CD4-positive, alpha-beta T cell treated with Interleukin-4 for 4 hours (primary cell): ENCODE measurements at places on chromosomes 12 and 14.

DNA sequence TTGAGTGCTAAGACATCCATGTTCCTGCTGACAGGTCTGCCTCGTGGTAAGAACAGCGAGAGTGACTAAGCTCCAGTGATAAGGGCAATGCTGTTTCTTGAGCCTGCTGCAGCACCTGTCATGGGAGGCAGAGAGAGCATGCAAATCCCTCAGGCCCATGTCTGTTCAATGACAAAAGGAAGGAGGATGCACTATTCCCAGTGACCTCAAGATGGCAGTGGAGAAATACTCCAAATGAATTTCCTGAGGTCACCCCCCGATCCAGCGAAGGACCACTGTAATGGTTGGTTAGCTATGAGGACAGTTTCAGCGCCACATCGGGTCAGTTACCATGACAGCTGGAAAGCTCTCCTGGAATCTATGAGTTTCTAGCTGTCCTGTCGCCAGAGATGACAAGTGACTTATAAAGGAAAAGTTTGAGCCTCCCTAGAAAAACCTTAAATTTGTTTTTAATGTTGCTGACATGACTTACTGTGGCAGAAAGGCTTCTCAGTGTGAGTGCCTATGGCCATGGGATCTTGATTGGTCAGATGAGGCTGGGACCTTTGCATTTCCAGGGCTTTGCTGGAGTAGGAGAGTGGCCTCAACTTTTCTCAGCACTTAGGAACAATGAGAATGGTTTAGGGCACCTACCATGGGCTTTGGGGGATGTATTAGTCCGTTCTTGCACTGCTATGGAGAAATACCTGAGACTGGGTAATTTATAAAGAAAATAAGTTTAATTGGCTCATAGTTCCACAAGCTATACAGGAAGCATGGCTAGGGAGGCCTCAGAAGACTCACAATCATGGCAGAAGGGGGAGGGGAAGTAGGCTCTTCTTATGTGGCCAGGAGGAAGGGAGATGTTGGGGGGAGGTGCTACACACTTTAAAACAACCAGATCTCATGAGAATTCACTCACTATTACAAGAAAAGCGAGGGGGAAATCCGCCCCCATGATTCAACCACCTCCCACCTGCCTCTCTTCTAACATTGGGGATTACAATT, 88.0 kb upstream of the TMEM260 start:
- DNase-seq: peak; percentile 37

DNA sequence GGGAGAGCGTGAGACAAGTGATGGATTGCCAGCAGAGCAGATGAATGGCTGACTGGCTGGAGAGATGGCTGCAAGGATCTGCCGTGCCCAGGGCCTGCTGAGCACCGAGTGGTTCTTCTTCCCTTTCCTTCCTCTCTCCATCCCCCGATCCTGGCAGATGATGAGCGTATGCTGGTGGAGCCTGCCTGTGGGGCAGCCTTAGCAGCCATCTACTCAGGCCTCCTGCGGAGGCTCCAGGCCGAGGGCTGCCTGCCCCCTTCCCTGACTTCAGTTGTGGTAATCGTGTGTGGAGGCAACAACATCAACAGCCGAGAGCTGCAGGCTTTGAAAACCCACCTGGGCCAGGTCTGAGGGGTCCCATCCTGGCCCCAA, 15.5 kb downstream of the SDSL start:
- no peak for DNase-seq

GRCh38 chr12:118164798-118165486, 29.0 kb downstream of the PEBP1 start:
- no peak for DNase-seq

- no peak for DNase-seq
These were observed 259.6 kb upstream of the RGS6 start for GRCh38 chr14:71672596-71672995.

- no peak for DNase-seq
These were observed 42.5 kb upstream of the C14orf180 start for GRCh38 chr14:104536942-104537612.

DNA sequence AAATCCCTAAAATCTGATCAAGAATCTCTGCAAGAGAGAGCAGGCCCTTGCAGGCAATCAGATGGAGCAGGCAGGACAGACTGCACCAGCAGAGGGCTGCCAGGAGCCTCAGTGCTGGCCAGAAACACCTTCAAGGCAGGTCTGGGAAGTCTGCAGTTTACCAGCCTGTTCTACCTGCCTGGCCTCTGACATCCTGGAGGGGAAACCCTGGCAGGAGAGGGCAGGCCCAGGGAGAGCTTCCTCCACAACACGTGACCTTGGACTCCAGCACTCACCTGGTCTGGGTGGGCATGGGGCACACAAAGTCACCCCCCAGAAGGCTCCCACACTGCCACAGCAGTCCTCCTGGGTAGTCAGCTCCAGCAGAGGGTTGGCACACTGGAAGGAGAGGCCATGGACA, 56.0 kb downstream of the ISCA2 start:
- no peak for DNase-seq

DNA sequence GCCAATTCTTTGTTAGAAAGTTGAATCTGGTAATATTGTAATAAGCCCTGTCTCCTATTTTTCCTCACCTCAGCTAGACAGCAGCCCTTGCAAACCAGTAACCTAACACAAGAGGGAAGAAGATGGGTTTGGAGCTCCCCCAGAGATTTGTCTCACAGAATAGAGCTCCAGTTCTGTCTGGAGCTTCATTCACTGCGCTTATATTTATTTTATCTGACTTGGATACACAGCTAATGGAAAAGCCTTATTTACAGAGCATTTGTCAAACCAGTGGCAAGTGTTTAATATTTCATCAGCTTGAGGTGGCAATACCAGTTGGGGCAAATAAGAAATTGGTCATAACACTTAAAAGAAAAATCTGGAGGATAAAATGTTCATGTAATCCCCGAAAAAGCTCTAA, 1094.0 kb downstream of the FSCB start:
- no peak for DNase-seq

- DNase-seq: no peak
These were observed 315.3 kb downstream of the MED13L start for GRCh38 chr12:115962216-115962615.

DNA sequence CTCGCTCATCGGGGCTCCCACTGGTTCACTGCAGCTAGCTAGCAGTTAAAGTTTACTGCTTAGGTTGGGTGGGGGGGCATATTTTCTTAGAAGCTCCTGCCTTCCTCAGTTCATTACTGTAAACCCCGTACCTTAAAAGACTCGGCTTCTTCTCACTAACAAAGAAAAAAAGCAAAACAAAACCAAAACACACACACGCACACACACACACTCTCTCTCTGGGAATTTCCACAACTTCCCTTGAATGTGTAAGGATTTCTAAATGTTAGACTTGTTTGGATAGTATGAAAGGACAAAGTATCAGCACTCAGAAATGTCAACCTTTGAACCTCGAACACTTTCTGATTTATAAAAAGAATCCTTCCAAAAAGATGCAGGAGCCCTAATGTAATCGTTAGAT, 927 bp downstream of the PTHLH start:
- no peak for DNase-seq

- DNase-seq: no peak
These were observed 52.1 kb upstream of the DCD start for GRCh38 chr12:54700301-54700700.

- DNase-seq: no peak
These were observed 57.3 kb downstream of the GALNT16 start for GRCh38 chr14:69317102-69317755.

- DNase-seq: no peak
These were observed 498.3 kb downstream of the FOXG1 start for GRCh38 chr14:29264865-29265264.

DNA sequence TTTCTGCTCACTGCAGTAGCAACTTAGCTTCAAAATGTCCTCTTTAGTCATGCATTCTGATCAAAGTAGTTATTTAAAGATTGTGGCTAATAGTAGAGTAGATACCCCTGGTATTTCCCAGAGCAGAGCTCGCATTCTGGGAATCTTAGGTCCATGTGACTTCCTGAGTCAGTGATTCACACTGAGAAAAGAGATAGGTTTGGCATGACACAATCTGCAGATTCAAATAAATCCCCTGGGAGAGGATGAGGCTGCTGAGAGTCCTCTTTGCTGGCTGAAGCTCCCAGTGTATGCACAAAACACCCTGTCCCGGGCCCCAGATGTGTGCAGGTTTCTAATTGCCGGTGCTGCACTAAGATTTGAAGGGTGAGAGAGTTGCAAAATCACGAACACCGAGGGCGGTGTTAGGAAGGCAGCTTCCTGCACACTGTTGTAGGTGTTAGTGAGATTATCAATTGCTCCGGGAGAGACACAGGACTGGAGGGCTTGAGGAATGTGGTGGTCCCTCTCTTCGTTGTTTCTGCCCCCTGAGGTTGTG, 233.2 kb downstream of the NRXN3 start:
- no peak for DNase-seq

GRCh38 chr14:39442293-39442692, 10.1 kb upstream of the FBXO33 start:
- DNase-seq: no peak

- DNase-seq: no peak
These were observed 144.8 kb downstream of the TBC1D30 start for GRCh38 chr12:64968989-64969819.

DNA sequence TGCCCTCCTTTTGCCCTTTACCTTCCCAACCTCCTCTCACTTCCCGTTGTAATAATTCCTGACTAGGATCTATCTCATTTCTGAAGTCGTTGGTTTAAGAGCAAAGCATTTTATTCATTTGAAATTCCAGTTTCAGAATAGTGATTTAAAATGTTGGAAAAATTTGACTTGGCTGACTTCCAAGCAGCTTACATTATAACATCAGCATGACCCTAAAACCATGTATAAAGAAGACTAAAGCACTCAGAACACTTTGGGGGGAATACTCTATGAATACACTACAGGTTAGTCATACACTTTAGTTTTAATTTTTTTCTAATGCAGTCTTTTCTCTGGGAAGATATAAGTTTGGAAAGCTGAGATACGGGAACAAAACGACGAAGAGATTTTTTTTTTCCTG, 161.1 kb downstream of the BTG1 start:
- no peak for DNase-seq

DNA sequence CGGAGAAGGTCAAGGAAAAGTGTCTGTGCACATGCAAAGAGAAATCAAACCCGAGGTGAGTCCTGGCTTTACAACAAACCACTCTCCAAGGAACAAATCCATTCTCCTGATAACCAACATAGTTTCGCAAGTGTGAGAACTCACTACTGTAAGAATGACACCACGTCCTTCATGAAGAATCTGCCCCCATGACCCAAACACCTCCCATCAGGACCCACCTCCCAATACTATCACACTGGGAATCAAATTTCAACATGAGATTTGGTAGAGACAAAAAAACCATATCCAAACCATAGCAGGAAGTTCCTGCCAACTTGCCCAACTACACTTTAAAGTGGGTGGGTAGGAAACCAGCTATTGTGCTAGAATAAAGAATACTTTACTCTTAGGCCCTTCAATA, 2.4 kb upstream of the ERC1 start:
- DNase-seq: no peak

DNA sequence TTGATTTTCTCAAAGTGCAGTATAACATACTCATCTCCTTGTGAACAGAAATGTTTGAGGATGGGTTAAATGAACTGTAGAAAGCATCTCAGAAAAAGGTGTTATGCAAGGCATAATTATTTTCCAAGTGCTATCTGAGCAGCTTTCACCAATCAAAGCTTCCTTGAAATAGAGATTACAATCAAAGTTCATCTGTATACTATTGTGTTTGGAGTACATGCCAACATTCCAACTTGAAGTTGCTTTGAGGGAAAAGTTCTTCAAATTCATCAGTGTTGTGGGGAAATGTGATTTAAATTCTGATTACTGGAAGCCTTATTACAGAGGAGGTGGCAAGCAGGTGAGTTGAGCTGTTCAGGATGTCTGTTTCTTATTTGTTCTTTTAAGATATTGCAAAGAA, 68.2 kb downstream of the TMTC2 start:
- no peak for DNase-seq

DNA sequence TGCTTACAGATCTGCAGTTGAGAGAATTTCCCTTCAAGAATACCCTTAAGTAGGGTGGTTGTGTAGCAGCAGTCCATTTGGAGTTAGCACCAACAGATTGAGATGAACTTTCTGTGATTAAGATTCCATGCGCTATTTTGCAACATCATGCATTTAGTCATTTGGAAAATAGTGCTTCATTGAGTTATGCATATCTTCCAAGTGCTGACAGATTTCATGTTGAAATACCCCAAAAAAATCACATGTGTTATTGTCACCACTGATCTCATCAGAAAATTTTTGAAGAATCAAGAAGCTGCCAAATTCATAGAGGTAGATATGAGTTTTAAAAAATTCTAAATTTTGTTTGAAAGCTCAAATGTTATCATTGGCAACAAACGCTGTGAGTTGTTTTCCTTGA, 35.5 kb upstream of the OSBPL8 start:
- no peak for DNase-seq

- no peak for DNase-seq
These were observed 56.3 kb downstream of the SLC16A7 start for GRCh38 chr12:59652130-59652529.

DNA sequence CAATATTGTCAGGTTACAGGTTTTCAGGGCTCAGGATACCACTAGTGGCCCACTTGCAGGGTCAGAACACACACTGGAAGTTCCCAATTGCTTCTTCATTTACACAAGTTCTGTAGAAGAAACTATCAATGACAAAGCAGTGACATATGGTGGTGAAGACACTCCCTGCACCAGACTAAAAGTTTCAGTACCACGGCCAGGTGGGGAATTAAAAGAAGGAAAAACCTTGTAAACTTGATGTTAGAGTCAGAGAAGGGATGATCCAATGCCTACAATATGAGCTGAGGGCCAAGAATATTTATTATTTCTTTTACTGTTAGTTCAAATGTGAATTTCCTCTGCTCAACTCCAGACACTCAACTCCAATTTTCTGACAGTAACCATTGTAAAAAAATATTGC, 31.8 kb upstream of the CHST11 start:
- no peak for DNase-seq

- no peak for DNase-seq
These were observed 114.2 kb downstream of the TTC6 start for GRCh38 chr14:37709419-37710195.

GRCh38 chr12:92485351-92486348, 217.1 kb upstream of the PLEKHG7 start:
- no peak for DNase-seq

DNA sequence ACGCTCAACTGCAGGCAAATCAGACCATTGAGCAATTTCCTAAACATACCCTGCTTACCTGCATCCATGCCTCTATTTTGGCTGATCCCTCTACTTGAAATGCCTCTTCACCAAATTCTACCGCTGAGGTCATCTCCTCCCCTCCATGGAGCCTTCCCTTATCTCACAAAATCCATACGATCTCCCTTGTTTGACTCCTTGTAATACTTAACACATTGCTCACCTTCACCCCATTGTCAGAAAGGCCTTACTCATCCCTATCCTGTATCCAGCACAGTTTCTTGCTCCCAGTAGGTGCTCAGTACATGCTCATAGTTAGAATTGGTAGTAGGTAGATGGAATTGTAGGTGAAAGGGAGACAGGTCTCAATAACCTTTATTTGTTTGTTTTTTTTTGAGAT, 5.4 kb downstream of the DDN start:
- DNase-seq: no peak

DNA sequence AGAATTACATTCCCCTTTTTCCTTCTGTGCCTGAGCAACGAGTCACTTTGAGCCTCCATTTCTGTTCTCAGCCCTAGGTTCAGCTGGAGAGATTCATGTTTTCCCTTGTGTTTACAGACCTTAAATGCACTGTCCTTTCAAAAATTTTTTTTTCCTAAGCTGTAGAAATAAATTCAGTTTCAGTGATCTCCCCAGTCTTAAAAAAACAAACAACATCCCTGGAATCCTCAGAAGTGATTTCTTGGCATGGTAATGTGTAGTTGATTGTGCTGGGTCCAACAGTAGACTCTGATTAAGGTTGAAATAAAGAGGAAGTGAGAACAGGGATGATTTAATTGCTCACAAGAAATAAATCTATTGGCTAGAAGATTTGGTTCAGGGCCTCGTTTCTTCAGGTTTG, 89.3 kb downstream of the NTN4 start:
- DNase-seq: no peak
